RWPE2 (cell line): ENCODE measurements at places on chromosomes 4 and X.

GRCh38 chr4:117968606-117969005 is 65.7 kb upstream of the NDST3 start:
- DNase-seq: no peak

- DNase-seq: no peak
These were observed 2.1 kb downstream of the TMEM150C start for GRCh38 chr4:82559735-82560120.

DNA sequence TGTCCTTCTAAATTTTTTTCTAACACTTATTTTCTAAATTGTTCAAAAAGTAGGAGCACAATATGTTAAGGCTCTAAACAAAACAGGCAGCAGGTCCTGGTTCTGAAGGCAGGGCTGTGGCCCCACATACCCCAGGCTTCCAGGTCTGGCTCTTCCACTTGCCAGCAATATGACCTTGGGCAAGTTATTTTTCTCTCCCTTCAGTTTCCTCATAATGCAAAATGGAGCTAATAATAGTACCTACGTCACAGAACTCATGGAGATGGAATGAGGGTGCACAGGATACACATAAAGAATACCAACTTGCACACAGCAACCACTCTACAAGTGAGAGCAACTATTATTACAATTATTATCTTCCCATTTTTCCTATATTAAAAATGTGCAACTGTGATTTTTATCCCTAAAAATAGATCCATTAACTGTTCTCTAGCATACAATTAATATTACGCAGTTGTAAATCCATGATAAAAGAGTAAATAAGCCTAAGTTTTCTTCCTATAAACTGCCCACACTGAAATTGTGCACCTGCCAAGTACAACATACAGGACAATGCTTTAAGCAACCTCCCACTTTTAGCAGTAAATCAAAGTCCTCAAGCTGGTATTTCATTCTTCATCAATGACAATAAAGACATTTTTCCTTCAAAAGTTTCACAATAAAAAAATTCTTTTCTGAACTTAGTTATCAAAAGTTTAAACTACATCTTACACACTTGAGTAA is 27.0 kb downstream of the OTUD4 start:
- no peak for DNase-seq

GRCh38 chrX:6910218-6910617 is 237.3 kb upstream of the STS start:
- DNase-seq: no peak

GRCh38 chrX:151982222-151982621 is 7.7 kb upstream of the GABRE start:
- no peak for DNase-seq

DNA sequence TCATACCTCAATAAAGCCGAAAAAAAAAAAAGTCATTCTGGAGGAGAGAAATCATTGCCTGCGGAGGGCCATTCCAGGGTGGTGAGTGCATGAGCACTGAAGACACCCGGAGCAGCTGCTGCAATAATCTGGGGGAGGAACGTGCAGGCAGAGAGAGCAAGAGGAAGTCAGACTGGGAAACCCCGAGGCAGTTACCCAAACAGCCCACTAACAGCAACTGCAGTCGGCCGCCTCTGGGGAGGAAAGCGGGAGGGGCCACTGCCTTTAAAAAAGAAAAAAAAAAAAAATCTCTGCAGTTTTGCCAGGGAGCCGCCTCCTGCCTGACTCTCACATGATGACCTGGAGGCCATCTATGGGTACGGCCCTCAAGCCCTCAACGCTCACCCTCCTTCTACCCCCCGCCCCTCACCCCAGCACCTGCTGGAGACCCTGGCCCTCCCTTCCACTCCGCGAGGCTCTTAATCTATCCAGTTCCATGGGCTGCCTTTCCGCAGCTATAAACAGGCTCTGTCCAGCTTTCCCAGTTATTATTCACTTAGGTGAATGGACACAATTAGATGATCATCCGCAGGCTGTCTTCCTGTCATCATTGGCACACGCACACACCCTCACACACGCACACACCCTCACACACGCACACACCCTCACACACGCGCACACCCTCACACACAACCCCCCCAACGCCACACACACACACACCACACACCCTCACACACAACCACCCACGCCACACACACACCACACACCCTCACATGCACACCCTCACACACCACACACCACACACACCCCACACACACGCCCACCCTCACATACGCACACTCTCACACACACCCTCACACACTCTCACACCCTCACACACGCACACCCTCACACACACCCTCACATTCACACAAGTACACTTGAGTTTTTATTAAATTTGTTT is 3.4 kb upstream of the AVPR2 start:
- DNase-seq: peak; percentile 84

- DNase-seq: no peak
These were observed 21.2 kb downstream of the TRAM1L1 start for GRCh38 chr4:117063961-117064696.

DNA sequence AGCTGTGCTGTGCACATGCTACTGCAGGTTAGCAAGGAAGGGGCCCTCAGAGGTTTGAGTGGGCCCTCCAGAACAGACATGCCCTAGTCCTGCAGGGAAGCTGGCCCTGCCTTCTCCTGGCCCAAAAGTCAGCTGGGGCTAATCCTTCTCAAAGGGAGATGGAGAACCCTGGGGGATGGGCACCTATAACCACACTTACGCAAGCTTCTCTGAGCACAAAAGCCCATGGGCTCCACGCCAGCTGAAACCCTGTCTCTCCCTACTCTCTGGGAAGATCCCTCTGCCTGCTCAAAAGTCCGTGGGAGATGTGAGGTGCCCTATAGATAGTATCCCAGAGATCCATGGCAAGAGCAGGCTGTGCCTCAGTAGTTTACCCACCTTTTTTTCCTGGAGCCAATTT is 58.9 kb upstream of the DKK2 start:
- no peak for DNase-seq

DNA sequence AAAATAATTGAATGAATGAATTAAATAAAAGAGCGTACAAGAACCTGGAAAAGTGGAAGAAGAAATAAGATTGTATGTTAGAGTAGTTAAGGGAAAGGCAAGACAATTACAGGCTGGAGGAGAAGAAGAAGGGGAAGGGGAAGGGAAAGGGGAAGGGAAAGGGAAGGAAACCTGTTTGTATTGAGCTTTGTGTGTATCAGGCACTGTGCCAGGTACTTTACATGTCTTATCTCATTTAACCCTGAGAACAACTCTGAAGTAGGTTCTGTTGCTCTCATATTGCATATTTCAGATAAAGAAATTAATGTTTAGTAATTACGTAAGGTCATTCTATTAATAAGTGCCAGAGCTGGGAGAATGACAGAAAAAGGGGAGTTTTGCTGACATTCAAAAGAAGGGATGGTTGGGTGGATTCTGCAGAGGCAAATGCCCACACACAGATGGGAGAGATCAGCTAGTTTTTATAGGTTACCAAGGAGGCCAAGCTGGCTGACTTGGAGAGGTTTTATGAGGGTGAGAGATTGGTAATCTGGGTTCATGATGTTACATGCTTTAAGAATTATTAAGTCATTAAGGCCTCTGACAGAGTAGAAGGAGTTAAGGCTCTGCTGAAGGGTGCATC is 92.3 kb upstream of the LCORL start:
- no peak for DNase-seq

- no peak for DNase-seq
These were observed 103.5 kb downstream of the FHDC1 start for GRCh38 chr4:153039542-153040185.
